ENCODE measurements at places on chromosomes 16 and 17.

GRCh38 chr17:42900460-42901331, at the start of gene G6PC1:
Gene G6PC1, plus strand, starts transcription at chr17:42900799. Its CDS starts 78 bp downstream, at chr17:42900877.
- DNase-seq, result no peak

- DNase-seq, result no peak
Measured at GRCh38 chr17:49834118-49834743, 13.6 kb downstream of the TAC4 start.

DNA sequence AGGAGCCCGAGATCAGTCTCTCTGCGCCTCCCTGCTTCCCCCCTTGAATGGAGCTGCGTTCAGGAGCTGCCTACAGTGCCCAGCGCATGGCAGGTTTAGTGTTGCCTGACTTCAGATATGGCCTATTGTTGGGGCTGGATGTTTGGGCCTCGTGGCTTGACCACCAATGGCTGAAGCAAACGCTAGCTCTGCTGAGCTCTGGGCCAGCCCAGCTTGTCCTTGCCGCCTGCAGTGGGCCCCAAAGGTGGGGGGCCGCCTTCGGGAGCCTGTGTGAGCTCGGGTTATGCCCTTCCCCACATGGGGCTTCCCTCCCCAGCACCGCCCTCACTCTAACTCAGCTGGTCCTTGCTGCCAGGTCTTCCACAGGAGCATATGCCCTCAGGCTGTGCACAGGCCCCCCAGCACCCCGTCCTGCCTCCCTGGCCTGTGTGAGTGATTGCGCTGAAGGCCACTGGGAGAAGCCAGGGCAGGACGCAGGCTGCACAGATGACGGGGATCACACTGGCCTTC, 2.0 kb upstream of the METTL26 start:
- DNase-seq, result no peak

- no peak for DNase-seq
Measured at GRCh38 chr16:72967941-72968340, 80.0 kb downstream of the ZFHX3 start.

DNA sequence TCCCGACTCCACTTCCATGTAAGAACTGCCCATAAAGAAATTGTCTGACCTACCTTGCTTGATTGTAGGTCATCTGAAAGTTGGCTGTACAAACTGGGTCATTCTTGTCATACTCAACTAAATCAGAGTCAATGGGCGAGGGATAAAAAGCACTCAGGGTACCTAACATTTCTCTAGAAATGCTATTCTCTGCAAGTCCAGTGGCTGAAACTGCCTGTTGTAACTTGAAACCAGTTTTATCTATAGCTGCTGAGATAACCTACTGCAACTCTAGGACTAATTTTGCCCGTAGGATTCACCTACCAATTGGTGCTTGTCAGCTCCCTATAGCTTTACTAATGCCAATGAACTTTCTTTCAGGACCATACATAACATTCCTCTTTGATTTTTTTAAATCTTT, 100.1 kb upstream of the GRIN2A start:
- DNase-seq, result no peak

DNA sequence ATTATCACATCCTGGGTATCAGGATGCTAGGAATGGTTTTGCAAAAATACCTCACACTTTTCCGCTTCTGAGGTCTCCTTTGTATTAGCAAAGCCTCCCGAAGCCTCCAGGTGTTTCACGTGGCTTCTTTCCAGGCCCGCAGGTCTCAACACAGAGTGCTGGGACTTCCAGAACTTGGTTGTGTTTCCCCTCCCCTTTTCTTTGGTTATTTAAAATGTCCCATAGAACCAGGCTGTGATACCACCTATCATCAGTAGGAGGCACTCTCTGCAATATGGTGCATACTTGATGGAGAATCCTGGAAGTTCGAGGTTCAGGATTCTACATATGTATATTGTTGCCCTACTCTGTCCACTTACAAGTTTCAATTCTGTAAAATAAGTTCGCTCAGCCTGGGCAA, 28.8 kb downstream of the ATP2C2 start:
- DNase-seq, result no peak

GRCh38 chr16:87806261-87806640, 40.5 kb upstream of the KLHDC4 start:
- no peak for DNase-seq

GRCh38 chr17:19533036-19533717, 477 bp upstream of the SLC47A1 start:
- no peak for DNase-seq

GRCh38 chr17:4086041-4086483, 56.8 kb downstream of the ZZEF1 start:
- DNase-seq, result no peak

DNA sequence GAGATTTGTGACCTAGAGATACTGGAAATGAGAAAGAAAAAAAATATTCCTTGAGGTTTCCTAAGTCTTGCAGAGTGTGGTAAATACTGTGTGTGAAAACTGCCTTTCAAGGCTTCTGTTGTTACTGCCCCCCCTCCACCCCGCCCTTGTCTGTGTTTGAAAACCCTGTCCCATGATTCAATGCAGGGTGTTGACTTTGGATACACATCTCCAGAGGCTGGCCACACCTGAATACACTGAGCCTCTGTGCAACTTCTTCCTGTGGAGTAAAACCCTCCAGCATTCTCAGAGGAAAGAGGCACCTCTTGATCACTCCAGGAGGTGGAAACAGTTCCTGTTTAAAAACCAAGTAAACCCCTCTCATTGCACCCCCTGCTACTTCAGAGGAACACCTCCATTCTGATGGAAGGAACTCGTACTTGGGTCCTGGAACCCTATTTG, 123.0 kb upstream of the CACNG5 start:
- no peak for DNase-seq

- no peak for DNase-seq
Measured at GRCh38 chr16:53369921-53370320, 64.3 kb upstream of the RBL2 start.

- no peak for DNase-seq
Measured at GRCh38 chr16:89291776-89292175, 74.3 kb downstream of the ZNF778 start.

DNA sequence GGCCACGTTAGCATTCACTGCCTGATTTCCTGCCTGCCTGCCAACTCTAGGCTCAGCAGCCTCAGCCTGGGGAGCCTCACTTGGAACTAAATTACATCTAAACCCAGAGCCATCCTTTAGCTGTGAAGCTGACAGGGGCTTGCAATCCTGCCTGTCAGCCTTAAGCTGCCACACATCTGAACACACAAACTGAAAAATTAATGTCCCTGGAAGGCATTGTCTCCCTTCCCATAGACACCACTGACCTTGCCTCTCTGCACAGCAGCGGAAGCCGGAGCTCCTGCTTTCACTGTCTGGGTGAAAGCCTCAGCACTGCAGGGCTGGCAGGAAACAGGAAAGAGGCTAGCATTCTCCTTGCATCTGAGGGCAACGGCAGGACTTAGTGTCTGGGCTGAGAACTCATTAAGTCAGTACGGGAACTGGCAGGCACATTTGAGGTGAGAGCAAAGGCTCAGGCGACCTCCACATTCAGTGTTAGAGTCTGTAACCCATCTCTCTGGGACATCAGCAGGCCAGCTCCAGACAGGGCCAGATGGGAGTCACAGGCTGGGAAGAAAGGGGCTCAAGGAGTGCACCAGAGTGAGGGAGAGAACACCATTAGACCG, 452.4 kb upstream of the C16orf82 start:
- no peak for DNase-seq

GRCh38 chr16:73217654-73218053, 169.7 kb upstream of the ZFHX3 start:
- no peak for DNase-seq

- DNase-seq, result no peak
Measured at GRCh38 chr16:12721841-12722421, 81.8 kb downstream of the CPPED1 start.

DNA sequence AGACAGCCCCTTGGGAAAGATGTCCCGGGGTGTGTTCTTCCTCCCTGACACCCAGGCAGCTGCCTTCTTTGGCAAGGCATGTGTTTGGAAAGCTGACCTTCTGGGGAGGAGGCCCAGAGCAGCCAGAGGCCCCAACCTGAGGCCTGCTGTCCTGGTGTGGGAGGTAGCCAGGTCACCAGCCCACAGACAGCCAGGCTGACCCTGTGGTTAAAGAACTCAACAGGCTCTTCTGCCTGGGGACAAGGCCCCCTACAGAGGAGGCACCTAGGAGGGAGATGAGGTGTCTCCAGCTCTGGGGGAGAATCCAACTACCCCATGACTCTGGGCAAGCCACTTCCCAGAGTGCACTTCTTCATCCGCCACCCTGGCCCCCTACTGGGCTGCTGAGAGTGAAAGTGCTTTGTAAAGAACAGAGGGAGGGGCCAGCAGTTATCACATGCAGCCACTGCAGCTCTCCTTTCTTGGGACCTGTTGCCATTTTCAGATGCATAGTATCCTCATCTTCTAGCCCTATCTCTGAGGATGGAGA, 13.1 kb upstream of the SREBF1 start:
- peak; percentile 16 for DNase-seq

GRCh38 chr17:77826132-77826873, 132.2 kb upstream of the TNRC6C start:
- DNase-seq, result no peak

DNA sequence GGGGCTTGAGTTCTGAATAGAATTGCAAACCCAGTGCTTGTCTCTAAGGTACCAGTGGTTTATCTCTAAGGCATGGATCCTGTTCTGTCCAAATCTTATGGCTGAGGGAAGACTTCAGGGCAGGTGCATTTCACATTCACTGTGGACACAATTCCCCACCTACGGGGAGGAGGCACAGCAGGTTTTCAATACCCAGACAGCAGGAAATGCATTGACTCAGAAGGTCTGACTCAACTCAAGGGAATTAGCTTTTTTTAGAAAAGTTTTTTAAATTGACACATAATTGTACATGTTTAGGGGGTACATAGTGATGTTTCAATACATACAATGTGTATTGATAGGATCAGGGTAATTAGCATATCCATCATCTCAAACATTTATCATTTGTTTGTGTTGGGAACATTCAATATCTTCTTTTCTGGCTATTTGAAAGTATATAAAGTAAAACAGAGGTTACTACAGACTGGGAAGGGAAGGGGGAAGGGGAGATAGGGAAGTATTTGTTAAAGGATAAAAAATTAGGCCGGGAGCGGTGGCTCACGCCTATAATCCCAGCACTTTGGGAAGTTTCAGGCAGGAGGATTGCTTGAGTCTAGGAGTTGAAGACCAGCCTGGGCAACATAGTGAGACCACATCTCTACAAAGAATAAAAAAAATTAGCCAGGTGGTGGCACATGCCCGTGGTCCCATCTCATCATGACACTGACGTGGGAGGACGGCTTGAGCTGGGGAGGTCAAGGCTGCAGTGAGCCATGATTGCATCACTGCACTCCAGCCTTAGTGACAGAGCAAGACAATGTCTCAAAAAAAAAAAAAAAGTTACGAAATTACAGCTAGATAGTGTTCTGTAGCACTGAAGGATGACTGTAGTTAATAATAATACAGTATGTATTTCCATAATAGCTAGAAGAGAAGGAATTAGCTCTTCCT, 54.9 kb downstream of the RGS9 start:
- no peak for DNase-seq

- DNase-seq, result no peak
Measured at GRCh38 chr16:3143598-3144320, 8.9 kb downstream of the ZNF213 start.

DNA sequence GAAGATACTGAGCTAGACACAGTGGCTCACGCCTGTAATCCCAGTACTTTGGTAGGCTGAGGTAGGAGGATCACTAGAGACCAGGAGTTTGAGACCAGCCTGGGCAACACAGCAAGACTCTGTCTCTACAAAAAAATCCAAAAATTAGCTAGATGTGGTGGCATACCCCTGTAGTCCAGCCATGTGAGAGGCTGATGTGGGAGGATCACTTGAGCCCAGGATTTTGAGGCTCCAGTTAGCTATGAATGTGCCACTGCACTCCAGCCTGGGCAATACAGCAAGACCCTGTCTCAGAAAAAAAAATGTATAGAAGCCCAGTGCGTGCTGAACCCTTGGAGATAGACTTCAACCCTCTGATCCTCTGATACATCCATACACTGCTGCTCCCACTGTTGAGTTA, 7.2 kb upstream of the PPM1D start:
- DNase-seq, result no peak

- no peak for DNase-seq
Measured at GRCh38 chr17:74763565-74764387, 12.4 kb downstream of the NAT9 start.

DNA sequence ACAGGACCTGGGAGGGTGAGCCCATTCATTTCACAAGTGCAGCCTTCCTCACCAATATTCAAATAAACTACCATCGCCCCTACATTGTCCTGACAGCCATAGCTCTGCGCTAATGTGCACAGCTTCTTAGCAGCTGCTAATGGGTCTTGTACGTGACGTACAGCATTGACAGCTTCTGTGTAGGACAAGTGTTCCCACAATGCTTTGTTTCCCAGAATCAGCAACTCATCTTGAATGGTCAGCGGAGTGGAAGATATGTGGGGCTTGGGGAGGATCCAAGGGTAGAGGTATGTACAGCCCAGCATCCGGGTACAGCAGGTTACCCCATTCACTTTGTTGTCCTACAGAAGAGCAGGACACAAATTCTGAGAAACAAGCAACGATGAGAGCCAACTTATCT, 23.7 kb downstream of the MARVELD3 start:
- no peak for DNase-seq

GRCh38 chr16:49700251-49701064, 155.5 kb downstream of the ZNF423 start:
- no peak for DNase-seq

DNA sequence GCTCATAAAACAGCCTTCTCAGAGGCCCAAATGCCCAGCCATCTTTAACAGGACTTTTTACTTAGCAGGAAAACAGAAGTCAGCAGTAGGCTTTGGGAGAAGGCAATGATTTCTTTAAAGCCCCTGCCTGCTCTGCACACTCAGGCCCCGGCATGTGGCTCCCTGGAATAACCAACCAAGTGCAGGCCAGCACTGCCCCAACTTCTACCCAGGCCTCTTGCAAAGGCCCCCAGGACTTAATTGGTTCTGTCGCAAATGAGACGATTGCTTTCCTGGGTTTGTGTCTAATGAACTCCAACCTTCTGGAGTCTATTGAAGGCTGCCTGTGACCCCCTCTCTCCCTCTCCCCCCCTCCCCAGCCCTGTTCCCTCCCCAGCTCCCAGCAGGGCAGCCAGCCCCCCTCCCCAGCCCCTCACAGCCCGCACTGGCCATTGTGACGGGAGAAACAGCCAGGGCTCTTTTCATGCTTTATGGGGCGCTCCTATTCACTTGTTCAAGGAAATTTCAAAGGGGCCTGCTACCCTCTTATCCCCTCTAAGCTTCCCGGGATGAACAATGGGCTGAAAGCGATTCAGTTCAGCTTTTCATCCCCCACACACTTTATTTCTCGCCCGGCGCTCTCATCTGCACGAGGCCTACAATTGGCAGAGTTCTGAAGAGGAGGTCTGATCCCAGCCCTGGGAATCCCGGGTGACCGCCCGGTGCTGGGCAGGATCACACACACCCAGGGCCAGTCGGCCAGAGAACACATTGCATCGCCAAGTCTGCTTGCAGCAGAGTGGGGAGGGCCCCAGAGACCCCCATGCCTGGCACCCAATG, 15.5 kb downstream of the AXIN2 start:
- no peak for DNase-seq

- DNase-seq, result no peak
Measured at GRCh38 chr17:66834919-66835454, at the start of gene CACNG5. Gene CACNG5, plus strand, starts transcription at chr17:66835117. Its CDS starts 42,216 bp downstream, at chr17:66877333.

GRCh38 chr17:60573236-60574051, 26.5 kb upstream of the PPM1D start:
- DNase-seq, result no peak

GRCh38 chr16:24834459-24835335, 11.1 kb upstream of the SLC5A11 start:
- DNase-seq, result no peak
